SK-N-SH treated with all-trans-retinoic acid at 6 μM for 48 hours (cell line): ENCODE measurements at places on chromosomes 11 and 22.
A peak's percentile ranks its signal among the peaks of the same experiment; 100 is the strongest.

DNA sequence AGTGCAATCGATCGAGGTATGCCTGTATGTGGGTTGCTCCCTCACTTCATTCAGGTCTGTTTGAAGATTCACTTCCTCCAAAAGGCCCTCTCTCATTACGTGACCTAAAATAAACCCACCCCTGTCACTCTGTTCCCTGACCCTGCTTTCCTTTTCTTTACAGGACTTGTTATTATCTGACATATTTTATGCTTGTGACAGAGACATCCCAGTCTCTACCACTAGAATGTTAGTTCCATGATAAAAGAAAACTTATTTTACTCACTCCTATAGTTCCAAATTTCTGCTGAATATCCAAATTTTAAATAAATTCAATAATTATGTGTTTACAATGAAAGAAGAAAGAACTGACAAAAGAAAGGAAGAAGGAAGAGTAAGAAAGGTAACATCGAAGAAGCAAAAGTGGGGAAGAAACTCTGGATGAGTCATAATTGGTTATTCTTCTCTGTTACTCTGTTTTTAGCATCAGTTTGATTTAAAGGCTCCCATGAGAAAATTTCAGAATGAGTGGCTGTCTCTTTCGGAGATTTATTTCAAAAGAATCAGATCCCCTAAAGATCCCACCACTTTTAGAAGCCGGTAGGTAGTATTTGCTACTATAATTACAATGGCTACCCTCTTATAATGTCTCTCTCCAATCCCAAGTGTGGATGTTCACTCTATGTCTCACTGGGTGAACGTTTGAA is 33.5 kb downstream of the ENTHD1 start:
- ATAC-seq, result no peak

GRCh38 chr11:8867035-8867434 is 44.0 kb upstream of the AKIP1 start:
- no peak for ATAC-seq

DNA sequence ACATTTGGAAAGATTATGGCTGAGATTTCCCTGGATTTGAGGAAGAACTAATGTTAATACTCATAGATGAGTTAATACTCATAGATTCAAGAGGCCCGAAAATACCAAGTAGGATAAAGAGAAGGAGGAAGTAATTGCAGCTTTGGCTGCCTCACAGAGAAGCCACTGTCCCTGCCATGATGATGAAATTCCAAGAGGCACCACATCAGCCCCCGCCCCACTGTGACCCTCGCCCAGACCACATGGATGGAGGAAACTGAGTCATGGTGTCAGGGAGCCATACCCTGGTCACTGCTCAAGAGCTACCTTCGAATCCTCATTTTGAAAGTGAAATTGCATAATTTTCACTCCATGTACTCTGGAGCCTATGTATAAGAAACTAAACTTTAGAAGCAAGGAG is 92.9 kb upstream of the SLC22A12 start:
- ATAC-seq, result no peak

DNA sequence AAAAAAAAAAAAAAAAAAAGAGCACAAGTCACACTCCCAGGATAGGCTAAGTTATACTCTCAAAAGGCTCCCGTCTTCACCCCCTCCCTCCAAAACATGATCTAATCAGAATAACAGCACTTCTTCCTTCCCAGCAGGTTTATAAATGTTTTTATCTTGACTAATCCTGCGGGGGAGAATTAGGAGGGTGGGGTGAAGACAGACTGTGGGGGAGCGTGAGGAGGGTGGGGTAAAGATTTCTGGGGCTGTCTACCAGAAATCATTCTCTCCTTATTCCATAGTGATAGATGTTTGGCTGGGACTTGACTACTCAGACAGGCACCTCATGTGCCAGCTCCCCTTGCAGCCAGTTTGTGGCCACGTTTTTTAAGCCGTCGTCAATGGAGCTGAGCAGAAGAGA is 17.0 kb downstream of the KCNE3 start:
- ATAC-seq, result no peak

DNA sequence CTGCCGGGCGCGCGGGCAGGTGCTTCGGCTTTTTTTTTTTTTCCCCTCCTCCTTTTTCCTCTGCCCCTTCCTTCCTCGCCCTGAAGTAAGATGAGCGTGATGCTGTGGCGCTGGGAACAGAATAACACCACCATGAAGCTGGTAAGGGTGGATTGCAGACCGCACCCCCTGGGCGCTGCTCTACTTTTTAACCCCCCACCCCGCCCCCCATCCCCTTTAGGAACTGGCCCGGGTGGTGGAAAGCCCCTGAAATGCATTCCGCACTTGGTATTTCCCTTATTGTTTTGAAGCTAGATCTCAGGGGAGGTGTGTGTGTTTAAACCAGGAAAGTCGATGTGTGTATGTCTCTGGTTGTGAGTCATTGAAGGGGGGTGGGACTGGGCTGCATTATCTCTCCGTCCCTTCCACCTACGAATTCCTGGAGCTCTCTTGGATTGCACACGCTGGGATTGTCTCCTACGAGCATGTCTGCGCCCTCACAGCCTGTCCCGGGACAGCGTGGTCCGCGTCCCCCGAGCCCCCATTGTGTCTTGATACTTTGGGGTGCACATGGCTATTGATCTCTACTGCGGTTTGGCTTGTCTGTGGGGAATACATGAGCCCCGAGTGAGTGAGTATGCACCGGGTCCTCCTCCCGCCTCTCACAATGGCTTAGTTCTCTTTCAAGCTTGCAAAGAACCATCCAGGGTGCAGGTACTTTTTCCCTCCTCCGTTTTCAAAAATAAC is 64.9 kb downstream of the NAV2 start:
- peak; percentile 76 for ATAC-seq

GRCh38 chr11:100671471-100671870 is 15.6 kb upstream of the ARHGAP42 start:
- no peak for ATAC-seq

DNA sequence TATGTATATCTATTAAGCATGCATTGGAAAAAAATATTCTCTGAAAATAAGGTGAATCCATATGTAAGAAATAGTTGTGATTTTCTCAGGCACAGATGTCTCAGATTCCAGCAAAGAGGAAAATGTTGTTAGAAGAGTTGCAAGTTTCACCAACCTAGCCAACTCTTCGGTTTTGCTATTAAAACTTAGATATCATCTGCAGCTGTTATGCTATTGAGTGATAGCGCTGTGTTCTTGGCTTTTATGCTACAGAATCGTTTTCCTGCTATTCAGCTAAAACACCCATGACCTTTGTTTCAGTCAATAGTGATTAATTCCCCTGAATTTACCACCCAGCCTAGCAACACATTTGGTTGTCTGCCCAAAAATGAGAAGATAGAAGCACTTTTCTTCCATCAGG is 795.6 kb upstream of the ANO3 start:
- no peak for ATAC-seq

- ATAC-seq, result peak; percentile 90
Observed at GRCh38 chr11:70191495-70192140, 11.5 kb upstream of the FADD start.

GRCh38 chr11:124751741-124752470 is at the start of gene VSIG2:
Gene VSIG2, minus strand, starts transcription at chr11:124752255. Its CDS starts 118 bp downstream, at chr11:124752137.
- ATAC-seq, result no peak

DNA sequence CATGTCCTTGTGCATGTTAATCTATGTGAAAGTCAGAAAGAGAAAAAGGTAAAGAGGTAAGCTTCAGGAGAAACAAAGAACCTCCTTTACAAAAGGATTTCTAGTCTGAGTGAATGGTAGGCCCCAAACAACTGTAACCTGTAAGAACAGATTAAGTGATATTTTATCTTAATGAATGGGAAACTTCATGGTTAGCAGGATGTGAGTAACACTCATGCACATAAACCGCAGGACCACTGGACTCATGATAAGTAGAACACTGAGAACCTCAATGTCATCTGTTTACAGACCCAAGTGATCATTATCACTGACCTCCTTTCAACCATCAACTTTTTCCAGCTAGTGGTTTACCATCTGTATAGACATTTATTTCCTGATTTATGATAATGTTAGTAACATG is 19.9 kb downstream of the OR8G5 start:
- ATAC-seq, result no peak

- no peak for ATAC-seq
Observed at GRCh38 chr11:38089726-38090125, 1491.7 kb upstream of the RAG2 start.

DNA sequence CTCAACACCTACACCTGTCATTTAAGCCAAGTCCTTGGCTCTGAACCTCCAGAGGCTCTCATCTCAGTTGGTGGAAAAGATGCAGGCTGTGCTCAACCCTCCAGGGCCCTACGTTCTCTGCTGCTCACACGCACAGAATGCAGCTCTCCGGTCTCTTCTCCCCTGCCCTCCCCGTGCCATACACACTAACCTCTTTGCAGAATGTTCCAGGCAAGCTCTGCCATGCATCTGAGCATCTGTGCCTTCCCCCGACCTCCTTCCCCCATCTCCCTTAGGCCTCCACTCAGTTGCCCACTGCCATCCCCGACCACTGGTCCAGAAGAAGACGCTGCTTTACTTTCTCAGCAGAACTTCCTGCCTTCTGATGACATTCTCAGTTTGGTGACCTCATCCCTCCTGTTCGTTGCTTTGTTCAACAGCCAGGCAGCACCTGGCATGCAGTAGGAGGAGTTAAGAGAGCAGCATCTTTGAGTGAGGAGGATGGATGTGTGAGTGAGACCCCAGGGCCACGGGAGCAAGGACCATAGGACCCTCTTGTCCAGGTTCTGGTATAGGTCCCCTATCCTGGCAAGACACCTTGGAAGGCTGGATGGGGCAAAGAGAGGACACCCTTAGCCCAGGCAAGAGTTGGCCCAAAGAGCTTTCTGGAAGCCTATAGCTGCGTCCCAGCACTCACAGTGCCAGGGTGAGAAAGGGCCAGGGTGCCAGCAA is 598.0 kb downstream of the BRD1 start:
- no peak for ATAC-seq

DNA sequence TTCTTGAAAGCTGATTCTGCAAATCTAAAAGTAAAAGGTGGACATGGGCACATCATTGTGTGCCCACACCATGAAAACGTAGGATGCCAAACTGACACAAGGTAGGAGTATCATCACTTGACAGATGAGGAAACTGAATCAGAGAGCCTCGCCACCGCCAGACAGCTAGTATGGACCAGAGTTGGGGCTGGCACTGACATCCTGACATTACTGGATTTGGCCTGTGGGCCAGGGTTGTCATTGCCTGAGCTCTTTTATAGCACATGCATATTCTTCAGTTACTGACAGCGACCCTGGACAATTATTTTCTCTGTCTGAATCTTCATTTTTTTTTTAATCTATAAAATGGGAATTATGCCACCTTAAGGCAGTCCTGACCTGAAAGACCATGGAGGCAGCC is 16.5 kb downstream of the USP35 start:
- no peak for ATAC-seq

DNA sequence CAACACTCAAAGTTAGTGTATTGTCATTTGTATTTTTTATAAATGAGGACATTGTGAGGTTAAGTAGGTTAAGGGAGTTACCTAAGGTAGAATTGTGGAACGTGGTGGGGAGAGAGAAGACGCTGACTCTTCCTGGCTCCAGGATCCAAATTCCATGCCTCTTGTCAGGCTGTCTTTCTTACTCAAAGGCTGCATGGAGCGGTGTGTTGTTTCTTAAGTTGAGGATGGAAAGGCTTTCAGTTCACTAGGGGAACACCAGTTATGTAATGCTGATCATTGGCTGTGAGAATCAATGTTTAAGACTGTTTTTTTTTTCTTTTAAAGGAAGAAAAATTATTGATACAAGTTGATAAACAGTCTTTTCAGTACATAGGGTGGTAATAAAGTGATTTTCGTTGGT is 2.9 kb downstream of the UBE2L3 start:
- no peak for ATAC-seq

DNA sequence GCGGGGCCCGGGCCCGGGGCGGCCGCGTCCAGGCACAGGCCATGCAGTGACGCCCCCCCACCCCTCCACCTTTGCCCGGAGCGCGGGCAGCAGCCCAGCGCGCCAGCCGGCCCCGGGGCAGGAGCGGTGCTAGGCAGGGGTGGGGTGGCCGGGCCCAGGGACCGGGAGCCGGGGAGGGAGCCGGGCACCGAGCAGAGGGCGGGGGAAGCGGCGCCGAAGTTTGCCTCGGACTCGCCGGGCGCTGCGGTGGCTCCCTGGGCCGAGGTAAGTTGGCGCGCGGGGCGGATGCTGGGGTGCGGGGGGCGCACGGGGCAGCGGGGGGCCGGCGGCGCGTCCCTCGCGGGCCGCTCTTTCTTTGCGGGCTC is 332 bp downstream of the TEAD1 start:
- ATAC-seq, result no peak

DNA sequence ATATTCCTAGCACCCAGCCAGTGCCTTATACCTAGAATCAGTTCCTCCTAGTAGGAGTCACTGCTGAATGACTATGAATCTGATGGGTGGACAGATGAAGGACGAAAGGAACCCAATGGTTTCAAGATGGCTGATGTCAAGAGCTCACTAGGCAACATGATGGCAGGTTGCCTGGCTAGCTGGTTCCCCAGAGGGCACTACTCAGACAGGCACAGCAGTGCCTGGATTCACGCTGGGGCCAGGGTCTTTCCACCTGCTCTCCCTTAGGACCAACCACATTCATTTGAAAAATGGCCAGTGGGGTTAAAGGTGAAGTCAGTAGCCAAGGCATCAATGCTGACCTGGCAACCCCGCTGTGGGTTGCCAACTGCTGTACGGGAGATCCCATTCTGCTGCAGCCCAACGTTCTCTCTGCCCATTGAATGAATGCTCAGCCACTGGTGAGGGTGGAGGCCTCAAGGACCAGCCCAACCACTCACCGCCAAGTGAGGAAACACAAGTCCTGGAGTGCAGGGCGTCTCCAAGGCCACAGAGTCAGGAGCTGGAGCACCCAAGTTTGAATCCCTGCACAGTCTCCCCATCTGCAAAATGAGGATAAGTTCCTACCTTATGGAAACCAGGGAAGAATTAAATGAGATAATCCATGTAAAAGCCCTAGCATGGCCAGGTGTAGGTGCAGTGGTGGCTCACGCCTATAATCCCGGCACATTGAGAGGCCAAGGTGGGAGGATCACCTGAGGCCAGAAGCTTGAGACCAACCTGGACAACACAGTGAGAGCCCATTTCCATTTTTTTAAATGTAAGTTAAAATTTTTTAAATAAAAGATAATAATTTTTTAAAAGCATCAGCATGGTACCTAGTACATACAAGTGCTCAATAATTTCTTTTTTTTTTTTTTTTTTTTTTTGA is 12.4 kb downstream of the MYH9 start:
- 0 out of 3 replicates have a peak, but pooled peaks have one; percentile 1 for ATAC-seq

DNA sequence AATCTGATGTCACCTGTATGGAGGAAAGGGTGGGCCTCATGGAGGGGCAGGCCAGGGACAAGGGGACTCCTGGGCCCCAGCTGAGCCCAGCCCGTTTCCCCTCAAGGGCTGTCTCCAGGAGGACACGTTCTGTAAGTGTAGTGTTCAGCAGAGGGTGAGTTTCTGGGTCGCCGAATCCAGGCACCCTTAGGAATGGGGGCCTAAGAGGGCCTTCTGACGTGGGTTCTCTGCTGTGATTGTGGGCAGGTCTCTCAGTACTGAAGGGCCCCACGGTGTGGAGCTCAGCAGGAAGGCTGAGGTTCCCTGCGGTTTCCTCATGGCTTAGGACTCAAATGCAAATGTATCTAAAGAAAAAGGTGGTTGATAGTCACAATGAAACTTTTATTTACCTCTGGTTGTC is 6.5 kb downstream of the PTDSS2 start:
- no peak for ATAC-seq

GRCh38 chr11:64324692-64325469 is 7.0 kb downstream of the PRDX5 start:
- ATAC-seq, result no peak
